Stimulated activated CD8-positive, alpha-beta memory T cell treated with anti-CD3 and anti-CD28 coated beads, Interleukin-7, amount 100 ng/mL, for 4 hours (primary cell): ENCODE measurements at places on chromosomes 5 and 9.

DNA sequence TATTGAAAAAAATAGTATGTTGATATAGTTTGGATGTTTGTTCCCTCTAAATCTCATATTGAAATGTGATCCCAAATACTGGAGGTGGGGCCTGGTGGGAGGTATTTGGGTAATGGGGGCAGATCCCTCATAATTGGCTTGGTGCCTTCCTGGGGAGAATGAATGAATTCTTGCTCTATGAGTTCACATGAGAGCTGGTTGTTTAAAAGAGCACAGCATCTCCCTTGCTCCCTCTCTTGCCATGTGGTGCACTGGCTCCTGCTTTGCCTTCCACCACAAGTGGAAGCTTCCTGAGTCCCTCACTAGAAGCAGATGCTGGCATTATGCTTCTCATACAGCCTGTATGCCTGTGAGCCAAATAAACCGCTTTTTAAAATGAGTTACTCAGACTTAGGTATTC, 154.8 kb downstream of the ADAMTS6 start:
- DNase-seq = no peak

DNA sequence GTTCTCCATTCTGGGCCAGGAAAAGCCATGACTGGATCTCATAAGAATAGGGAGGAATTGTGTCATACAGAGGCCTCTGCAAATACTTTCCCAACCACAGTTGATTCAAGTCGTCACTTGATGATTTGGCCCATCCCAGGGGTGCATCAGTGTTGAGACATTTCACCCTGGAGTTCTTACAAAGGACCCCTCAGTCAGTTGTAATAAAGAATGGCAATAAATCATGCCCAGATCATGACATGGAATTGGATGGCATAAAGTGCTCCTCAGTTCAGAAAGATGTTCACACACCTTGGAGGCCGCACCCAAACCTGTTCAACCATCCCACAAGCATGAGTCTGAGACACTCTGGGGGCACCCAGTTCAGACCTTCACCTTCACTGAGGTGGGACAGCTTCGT, 168.1 kb downstream of the NR3C1 start:
- no peak for DNase-seq

DNA sequence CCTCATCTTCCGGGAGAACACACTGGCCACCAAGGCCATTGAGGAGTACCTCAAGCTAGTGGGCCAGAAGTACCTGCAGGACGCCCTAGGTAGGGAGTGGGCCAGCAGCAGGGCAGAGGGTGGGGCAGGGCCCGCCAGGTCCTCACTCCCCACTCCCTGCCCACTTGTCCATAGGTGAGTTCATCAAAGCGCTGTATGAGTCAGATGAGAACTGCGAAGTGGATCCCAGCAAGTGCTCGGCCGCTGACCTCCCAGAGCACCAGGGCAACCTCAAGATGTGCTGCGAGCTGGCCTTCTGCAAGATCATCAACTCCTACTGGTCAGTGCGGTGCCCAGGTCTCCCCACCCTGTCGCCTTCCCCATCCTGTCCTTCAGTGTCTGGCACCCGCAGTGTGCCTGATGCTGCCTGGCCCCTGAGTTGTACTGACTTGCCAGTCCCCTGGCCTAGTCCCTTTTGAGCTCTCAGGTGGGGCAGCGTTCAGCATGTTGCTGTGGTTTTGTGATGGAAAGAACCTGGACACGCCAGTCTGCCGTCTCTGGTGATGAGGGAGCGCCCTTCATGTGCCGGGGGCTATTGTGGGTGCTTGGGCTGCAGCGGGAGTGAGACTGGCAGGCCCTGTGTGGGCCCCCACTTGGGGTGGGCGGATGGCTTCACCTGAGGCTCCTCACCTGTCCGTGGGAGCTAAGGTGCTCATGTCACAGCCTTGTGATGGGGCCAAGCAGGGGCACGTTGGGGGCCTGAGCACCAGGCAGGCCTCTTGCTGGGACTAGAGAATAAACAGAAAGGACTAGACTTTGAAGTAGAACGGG, 112.3 kb downstream of the DAB2IP start:
- no peak for DNase-seq

GRCh38 chr9:109868207-109868606, 88.2 kb downstream of the PALM2AKAP2 start:
- no peak for DNase-seq

- DNase-seq = no peak
Measured at GRCh38 chr5:43305948-43306565, 7.2 kb downstream of the HMGCS1 start.

GRCh38 chr9:5832071-5832537, 813 bp downstream of the ERMP1 start:
- DNase-seq = no peak

DNA sequence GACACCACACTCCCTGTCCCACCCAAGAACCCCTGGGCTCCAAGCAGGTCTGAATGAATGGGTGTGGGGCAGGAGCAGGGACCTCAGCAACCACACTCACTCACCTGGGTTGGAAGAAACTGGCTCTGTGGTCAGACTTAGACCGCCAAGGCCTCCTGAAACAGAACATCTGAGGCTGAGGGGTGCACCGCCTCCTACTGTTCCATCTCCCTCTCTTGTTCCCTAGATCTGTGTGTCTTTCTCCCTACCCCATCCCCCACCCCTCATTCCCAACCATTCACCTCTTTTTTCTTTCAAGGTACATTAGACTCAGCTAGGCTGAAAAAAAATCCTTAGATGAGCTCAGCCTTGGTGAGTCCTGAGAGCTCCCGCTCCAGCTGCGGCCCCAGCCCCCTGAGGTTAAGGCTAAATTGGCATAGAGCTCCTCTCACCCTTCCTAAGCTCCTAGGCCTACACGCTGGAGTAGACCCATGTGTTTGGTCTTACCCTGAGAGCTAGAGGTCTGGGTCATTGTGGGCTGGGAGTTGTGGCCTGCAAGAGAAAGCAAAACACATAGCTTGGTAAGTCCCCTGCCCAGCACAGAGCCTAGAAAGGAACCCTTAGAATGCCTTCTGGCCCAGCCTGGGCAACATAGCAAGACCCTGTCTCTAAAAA, 4.8 kb downstream of the ECSCR start:
- no peak for DNase-seq

DNA sequence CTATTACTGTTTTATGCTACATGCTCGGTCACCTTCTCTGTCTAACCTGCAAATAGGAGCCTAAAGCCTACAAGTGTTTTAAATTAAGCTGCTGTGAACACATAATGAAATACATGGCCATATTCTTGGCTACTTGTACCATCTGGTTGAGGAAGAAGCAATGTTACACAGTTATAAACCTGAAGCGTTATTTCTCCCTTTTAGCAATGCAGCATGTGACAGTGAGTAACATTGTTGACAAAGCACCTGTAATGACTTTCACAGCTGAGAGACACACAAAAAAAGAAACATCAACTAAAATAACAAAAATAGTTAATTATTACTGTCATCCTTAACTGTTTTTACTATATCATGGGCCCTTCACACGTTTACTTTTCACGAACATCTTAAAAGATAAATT, 146.9 kb downstream of the RORB start:
- no peak for DNase-seq

GRCh38 chr9:78775696-78776295, 478.9 kb downstream of the PSAT1 start:
- DNase-seq = no peak

DNA sequence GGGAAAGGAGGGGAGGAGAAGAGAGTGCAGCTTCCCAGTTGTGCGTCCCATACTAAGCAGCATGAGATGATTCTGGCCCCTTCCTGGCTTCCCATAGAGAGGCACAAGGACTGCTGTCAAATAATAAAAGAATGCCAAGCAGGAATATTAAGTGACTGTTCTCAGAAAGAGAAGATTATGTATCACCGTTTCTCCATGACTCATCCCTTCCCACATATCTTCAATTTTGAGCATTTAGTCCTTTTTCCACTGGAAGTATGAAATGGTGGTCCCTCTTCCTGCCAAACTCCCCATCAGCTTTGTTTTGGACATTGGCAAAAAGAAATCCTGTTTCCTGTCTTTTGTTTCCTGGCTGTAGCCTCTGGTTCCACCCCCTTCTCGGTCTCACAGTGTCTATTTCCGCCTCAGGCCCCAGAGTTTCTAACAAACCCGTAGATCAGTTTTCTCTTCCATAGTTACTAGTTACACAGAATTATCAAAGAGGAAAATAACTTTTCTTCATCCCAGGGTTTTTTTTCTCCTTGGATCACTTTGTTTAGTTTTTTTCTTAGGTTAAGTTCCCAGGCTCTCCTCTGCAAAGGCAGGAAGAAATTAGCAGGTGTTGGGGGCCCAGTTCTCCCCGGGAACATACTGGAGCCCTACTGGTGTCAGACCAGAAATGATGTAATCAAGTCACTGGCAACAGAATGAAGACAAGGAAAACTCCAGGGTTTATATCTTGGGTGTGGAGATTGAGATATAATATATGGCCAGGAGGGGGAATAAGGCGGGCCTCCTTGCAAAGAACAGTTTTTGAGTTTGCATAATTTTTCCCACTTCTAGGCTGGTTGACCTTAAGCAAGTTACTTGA, 26.4 kb upstream of the ARHGAP26 start:
- no peak for DNase-seq

GRCh38 chr9:133704711-133705181, 33.4 kb downstream of the SARDH start:
- DNase-seq = no peak

GRCh38 chr5:87170799-87171198, 96.9 kb upstream of the RASA1 start:
- no peak for DNase-seq

GRCh38 chr5:43482490-43483297, 971 bp downstream of the TMEM267 start:
- no peak for DNase-seq

DNA sequence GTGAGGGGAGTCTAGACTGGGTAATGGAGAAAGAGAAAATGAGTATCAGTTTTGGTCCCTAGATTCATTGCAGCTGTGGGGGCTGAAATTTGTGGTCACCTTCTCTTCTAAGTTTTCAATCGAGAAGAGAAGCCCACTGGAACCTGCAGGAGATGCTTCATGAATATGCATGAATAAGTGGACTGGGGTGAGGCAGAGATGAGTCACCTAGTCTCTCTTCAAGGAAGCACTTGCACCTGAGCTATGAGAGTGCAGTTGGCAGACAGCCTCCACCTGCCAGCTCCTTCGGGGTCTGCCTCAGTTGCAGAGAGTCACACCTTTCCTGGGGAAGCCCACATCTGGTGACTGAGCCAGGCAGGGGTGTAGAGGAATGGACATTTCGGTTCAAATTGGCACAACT, 69.1 kb downstream of the ZNF366 start:
- DNase-seq = no peak

DNA sequence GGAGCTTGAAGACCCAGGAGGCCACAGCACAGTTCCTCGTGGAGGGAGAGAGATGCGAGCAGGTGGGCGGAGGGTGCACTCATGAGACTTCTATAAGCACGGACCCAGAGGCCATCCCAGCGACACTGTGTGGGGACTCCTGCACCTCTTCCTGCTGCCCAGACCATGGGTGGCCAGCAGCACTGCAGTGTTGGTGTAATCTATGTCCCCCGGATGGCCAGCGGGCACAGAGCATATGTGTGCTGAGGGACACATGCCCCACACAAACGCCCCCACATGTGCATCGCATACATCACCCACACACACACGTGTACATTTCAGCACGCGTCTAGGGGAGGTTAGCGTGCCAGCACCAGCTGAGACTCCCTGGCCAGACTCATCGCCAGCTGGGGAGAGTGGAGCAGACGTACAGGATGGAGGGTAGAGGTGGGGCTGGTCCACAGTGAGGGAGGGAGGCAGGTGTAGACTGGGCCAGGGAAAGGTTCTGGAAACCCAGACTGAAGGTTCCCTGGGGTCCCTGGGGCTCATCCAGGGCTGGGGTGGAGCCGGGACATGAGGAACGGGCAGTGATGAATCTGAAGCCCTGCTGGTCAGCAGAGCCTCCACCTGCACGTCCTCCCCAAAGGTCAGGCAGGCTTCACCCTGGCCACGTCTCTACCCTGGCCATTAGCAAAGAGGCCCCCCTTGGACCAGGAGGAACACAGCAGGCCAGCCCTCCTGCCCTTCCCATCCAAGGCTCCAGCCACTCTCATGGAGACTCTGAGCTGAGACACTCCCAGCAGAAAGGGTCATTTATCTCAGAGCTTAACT, 27.6 kb downstream of the ADAMTS2 start:
- DNase-seq = no peak

DNA sequence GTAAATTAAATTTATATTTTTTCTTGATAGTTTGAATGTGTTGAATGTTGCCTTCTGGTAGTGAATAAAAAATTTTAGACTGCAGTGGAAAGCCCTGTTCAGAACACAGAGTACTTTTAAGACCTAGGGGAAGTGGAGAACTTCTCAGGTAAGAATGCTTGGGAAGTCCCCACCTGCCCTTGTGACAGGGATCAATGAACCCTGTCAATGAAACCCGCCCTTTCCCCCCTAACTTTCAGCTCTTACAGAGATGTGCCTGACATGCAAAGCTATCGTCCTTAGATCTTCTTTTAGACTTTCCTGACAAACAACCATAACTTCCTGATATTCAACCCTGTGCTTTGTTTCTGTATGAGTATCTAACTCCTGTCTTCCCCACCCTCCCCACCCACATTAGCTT, 562.7 kb downstream of the TLE4 start:
- DNase-seq = no peak

DNA sequence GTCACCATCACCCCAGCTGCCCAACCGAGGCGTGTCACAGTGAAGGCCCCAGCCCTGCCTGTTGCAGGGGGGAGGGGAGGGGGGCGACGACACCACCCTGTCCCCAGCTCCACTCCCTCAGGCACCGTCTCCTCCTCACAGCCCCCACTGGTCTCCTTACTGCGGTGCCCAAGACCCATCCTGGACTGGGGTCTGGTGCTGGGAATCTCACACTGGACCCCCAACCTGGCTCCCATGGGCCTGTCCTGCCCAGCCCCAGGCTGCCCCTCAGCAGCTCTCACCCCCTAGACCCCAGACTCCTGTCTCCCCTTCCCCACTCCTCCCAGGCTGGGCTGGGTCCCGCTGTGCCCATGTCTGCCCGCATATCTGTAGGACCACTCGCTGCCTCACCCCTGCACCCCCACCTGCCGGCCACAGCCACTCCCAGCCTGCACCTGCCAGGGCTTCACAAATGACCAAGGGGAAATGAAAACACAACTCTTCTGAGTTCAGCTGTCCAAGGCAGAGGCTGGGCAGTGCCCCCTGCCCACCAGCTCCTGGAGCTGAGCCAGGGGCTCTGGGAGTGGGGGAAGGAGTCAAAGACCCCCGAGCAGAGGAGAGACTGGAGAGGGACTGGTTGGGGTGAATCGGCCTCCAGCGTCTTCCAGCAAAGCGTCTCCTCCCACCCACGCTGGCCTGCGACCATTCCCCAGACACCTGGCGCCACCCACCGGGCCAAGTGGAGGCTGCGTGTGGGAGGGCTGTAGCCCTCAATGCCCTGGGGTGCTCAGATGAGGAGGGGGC, 32.6 kb upstream of the EGFL7 start:
- DNase-seq = peak; percentile 20

- DNase-seq = no peak
Measured at GRCh38 chr9:38671372-38671731, 48.6 kb downstream of the FAM240B start.
